ENCODE measurements at places on chromosomes 4 and X.

DNA sequence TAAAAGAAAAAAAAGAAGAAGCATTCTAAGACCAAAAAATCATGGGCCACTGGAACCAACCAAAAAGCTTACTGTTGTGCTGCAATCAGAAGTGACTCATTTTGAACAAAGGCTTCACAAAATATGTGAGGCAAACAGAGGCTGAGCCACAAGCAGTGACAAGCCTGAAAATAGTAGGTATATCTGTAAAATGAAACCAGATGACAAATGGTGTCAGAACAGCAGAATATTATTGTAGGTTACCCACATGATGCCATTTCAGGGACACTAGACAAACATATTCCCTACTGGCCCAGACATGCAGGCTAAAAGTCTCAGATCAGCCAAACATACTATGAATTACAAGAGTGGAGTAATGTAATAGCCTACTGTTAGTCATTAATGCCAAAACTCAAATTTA is 1301.8 kb upstream of the DIAPH2 start:
- DNase-seq: no peak

GRCh38 chr4:14396183-14396582 is 606.1 kb upstream of the CPEB2 start:
- DNase-seq: no peak

DNA sequence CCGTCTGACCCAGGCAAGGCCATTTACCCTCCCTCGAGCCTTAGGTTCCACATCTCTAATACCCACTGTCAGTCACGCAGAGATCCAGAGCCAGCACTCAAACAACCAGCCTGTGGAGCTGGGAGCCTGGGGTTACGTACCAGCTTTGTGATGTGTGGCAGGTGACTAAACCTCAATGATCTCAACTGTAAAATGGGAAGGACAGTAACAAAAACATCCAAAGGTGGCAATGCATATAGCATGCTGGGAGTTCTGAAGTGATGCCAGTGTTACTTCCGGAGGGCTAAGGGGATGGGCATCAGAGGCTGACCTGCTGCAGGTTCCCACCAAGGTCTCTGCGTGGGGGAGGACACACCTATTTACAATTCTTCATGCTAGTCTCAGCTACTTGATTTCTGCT is 6.0 kb downstream of the GRPEL1 start:
- DNase-seq: no peak

DNA sequence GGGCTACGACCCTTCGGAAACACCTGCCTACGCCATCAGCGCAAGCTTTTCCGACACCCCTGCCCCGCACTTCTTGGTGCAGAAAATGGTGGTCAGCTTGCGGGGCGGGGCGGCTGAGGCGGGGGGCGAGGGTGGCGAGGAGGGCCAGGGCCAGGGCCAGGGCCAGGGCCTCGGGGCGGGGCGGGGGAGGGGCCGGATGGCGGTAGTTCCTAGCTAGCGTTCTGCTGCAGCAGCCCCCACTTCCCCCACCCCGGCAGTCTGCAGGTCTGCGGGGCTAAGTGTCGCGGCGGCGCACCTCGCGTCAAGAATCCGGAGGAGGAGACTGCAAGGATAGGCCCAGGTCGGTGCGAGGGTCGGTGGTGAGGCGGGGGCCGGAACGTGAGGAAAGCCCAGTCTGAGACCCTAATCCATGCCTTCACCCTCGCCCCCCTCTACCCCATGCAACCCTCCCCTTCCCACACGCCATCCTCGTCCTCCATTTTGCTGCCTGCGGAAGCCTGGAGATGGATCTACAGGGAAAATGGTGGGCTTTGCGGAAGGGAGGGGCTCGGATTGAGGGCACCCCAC is 600 bp downstream of the BEX4 start:
- DNase-seq: peak; percentile 34

- DNase-seq: no peak
Measured at GRCh38 chr4:180084561-180084960, 2158.6 kb upstream of the TENM3 start.

GRCh38 chr4:138671606-138672084 is 343.9 kb upstream of the NOCT start:
- DNase-seq: no peak

- no peak for DNase-seq
Measured at GRCh38 chr4:88879991-88880390, 177.0 kb downstream of the FAM13A start.

GRCh38 chrX:101051153-101051548 is 760 bp downstream of the TRMT2B start:
- DNase-seq: no peak

GRCh38 chr4:119211867-119212233 is 663 bp upstream of the USP53 start:
- no peak for DNase-seq

- DNase-seq: no peak
Measured at GRCh38 chrX:40056420-40056819, 41.3 kb downstream of the BCOR start.
